ENCODE measurements at places on chromosomes 5 and 9.

DNA sequence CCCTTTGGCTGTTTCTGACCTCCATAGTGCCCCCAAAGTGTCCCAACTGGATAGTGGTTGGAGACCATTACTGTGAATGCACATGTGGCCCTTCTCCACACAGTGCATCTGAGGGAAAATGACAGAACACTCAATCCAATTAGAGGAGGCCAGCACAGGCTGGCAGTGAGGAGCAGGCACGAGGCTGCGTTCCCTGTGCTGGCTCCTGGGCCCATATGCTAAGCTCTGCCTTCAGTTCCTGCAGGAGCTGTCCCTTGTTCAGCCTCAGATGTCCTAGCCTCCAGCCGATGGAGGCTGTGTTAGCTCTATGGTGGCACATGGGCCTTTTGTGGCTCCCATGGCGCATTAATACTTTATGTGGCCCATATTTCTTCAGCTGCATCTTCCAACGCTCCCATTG is 35.8 kb downstream of the ALG2 start:
- DNase-seq, result no peak

DNA sequence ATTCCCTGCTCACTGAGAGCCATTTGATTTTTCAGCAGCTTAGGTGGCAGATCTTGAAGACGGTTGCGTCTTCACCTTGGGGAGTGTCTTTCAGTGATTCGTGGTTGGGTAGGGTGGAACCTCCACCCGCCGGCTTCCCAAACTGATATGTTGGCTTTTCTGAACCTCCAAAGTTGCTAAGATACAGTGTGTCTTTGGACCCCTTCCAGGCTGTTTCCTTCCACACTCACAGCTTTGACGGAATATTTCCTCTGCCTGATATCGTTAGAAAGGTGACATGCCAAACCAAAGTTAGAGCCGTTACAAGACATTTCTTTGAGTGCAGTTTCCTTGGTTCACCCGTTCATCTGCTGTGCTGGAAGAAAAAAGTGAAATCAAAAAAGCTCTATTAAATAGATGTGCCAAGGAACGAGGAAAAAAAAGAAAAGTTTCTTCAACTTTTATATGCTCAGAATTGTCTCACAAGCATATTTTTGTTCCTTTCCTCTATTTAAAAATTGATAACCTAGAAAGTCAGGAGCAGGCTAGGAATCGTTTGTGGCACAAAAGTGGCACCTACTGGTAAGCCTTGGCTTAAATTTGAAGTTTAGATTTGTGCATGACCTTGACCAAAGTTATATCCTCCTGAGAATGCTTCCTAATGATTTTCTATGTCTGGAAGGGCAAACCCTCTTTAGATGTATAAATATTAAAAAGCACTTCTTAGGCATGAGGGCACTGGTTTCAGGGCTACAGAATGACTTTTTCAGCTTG is 270.7 kb upstream of the WWC1 start:
- no peak for DNase-seq

DNA sequence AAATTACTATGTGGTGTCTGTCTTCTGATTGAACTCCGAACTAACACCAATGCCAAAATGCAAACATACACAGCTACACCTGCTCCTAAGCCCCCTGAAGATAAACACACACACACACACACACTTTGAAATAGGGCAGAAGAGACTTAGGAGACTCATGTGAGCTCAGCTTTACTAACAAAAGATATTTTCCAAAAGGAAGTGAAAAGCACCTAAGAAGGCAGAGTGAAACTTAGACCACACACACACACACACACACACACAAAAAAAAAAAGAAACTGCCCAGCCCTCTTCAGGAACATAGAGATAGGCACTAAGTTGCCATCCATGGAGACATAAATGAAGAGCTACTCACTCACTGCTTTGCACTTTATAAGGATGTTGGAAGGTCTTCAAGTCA is 45.2 kb upstream of the APC start:
- no peak for DNase-seq

DNA sequence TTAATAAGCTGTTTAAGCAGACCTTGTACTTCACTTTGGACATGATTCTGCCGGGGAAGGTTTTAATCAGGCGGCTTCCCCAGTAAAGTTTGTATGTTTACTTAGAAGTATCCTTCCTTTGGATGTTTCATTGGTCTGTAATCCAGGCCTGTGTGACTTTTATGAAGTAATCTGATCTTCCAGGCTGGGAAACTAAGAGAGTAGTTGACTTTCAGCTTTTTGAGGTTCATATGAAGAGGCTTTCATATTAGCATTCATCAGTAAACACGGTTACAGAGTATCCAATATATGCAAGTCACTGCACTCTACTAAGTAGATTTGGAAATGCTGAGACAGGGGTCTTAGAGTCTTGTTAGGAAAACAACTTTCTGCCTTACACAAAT is 1.1 kb downstream of the DNAJC21 start:
- DNase-seq, result no peak

DNA sequence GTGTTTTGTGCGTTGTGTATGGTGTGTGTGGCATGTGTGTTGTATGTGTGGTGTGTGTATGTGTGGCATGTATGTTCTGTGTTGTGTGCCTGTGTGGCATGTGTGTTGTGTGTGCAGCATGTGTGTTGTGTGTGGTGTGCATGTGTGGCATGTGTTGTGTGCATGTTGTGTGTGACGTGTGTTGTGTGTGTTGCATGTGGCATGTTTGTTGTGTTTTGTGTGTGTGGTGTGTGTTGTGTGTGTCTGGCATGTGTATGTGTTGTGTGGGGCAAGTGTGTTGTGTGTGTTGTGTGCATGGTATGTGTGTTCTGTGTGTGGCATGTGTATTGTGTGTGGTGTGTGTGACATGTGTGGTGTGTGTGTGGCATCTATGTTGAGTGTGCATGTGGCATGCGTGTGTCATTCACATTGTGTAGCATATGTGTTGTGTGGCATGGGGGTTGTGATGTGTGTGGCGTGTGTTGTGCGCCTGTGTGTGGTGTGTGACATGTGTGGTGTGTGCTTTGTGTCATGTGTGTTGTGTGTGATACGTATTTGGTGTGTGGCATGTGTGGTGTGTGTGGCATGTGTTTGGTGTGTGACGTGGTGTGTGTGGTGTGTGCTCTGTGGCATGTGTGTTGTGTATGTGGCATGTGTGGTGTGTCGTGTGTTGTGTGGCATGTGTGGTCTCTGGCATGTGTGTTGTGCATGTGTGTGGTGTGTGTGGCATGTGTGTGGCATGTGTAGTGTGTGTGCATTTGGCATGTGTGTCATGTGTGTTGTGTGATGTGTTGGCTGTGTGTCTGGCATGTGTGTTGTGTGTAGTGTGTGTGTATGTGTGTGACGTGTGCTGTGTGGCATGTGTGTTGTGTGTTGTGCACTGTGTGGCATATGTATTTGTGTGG is 46.6 kb upstream of the IRX4 start:
- DNase-seq, result peak; percentile 25

DNA sequence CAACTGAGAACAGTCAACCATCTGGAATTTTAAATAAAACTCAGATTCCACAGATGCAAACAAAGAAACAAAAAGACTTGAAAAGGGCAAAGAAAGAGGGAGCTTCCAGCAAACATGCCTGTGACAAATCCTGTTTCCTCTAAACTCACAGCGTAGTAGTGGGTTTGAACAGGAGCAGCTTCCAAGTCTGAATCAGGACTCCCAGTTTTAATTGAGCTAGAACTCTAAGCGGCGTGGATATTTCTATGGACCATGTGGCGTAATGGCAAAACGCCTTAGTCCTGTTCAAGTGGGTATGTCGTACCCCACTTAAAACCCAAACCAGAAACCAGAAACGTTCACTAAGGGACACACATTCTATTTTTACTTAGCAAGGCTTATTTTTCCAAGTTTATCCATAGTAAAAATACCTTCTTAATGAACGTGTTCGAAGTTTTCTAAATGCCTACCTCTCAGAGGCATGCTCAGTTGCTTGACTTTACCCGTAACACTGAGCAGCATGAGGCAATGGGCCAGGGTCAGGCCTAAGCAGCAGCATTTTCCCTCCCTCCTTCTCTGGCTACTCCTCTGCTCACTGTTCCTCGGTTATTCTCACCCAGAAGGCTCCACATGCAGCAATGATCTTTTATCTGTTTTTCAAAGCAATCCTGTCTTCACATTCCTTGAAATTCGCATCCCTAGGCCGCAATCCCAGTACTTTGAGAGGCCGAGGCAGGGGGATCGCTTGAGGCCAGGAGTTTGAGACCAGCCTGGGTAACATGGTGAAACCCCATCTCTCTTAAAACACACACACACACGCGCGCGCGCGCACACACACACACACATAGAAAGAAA is 77.9 kb downstream of the FNBP1 start:
- peak; percentile 59 for DNase-seq

DNA sequence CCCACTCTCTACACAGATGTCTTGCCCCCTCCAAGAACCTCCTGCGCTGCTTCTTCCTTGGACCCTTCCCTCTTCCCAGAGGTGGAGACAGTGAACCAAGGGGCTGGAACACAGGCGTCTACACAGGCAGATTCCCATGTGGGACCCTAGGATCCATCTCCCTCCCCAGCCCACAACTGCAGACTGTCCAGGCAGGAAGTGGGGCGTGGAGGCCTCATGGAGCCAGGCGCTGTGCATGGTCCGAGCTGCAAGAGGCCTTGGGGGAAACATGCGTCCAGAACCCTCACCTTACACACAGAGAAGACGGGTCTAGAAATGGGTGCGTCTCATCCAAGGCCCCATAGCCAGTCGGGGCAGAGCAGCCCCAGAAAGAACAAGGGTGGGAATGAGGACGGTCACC is 117.5 kb downstream of the VAV2 start:
- DNase-seq, result no peak

DNA sequence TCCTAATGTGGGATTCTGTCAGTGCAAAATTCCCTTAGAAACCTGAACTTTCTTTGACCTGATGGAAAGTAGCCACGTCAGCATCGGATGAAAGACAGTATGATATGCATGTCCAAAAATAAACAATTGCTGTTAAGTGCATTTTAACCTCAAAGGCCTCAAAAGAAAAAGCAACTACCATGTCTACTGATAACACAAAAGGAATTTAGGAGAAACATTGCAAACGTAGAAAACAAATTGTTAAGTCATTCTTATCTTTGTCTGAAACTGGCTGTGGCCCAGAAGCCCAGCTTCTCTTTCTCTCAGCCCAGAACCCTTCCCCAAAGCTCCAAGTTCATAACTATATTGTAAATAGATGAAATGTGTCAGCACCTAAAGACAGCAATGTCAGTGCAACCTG is 11.1 kb upstream of the LHFPL2 start:
- no peak for DNase-seq

- no peak for DNase-seq
Observed at GRCh38 chr5:57538341-57538955, 55.8 kb upstream of the ACTBL2 start.
